Liver (tissue), 10 donors: ENCODE measurements at places on chromosomes 5 and 9. TPM values are rescaled to one million over a fixed set of nuclear protein-coding genes. Genes with fewer than 3 reads are reported as not detected.

- DNase-seq, result no peak
These were observed 421.9 kb downstream of the CDH10 start for GRCh38 chr5:24222876-24223275.

- DNase-seq, result no peak
These were observed 51.0 kb downstream of the FER start for GRCh38 chr5:108798513-108799265.

DNA sequence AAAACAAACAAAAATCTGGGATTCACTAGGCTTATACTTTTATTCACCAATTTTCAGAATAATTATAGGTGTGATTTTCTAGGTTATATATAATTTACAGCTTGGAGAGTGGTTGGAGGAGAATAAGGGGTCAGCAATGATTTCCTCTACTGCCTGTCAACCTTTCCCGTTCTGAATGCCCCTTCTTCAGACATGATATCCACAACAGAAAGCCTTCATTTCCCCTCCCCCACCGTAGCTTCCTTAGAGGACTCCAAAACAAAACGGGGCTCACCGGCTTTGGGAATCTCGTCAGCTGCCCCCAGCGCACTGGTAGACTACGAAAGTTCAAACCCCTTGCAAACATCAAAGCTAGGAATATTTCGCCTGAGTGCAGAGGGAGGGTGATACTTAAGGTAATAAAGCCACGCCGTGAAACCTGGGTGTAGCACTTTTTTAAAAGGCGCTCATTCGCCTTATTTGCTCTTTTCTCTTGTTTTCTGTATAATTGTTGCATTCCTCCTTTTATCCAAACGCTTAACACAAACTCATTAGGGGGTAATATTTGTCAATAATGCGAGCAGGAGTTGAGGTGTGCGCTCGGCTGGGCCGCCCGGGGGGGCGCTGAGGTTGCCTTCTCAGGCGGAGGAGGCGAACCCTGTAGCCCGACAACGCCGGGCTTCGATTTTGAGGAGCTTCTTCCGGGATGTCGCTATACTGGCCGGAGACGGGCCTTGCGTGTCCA lies 2.4 kb downstream of the OTP start:
- DNase-seq, result no peak

- no peak for DNase-seq
These were observed 83.8 kb upstream of the IL6ST start for GRCh38 chr5:56078278-56079156.

GRCh38 chr5:32462618-32463017 lies 18.1 kb upstream of the ZFR start:
- no peak for DNase-seq

DNA sequence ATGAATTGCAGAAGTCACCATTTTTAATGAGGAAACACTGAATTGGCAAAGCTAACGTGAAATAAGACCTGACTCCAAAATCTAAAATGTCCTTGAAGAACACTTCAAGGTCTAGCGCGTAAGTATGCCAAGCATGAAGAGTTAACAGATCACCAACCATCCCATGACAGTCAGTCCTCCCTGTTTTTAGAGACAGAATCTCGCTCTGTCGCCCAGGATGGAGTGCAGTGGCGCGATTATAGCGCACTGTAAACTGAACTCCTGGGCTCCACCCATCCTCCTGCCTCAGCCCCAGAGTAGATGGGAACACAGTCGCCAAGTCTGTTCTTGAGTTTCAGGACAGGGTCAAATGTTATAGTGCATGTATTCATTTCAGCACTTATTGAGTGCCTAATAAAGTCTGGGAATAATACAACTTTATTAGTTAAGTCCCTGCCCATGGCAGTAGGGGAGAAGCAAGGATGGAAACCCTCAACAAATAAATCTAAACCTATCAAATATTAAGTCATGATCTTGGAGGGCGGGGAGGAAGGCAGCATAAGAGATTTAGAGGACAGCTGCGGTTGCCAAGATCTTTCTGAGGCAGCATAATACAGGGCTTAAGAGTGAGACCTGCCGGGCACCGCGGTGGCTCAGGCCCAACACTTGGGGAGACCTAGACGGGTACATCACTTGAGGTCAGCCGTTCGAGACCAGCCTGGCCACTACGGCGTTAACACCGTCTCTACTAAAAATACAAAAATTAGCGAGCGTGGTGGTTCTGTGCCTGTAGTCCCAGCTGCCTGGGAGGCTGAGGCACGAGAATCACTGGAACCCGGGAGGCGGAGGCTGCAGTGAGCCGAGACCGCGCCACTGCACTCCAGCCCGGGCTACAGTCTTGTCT lies 1.1 kb downstream of the ATPSCKMT start:
- no peak for DNase-seq

GRCh38 chr9:130387905-130388304 lies 56.9 kb upstream of the ASS1 start:
- no peak for DNase-seq

DNA sequence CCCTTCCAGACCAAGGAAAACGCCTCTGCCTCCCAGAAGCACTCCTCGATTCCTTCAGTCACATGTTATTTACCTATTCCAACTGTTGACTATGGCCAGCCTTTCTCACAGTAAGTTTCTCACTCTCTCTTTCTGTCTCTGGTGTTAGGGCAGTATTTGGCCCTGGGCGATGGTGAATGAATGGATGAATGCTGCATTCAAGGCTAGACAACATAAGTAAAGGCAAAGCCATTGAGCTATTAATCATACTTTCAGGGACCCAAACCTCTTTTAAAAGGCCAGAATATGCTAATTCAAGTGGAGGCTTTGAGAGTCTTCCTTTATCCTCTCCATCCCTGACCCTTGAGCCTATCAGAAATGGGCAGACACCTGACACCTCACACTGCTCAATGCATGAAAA lies 78.5 kb downstream of the SEC61B start:
- no peak for DNase-seq

DNA sequence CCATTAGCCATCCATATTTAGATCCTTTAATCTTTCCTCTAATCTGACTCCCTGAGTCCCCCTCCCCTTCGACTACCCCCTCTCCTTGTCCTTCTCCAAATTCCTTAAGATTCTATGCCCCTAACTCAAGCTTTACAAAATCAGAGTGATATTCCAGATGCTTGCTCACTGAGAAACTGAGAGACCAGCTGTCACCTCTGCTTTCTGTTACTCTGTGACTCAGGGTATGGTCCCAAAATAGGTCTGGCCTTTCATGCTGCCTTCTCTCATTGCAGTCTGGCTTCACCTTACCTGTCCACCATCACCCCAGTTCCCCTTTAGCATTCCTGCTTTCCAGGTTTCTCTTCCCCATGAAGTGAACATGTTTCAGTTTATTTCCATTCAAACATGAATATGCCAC lies 383.3 kb upstream of the SLC30A5 start:
- no peak for DNase-seq

DNA sequence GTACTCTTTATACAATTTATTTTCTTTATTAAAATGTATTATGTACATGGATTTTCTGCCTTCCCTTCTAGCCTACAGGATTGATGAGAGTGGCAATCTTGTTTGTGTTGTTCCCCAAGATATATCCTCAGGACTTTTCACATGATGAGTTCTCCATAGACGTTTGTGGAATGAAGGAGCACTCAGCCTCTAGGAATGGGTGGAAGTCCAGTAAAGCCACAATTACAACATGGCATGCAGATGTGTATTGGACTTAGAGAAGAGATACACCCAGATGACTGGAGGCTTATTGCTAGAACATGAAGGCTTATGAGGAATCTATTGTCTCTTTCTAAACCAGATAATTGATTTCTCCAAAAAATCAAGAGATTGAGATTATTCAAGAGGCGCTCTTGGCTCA lies 8.2 kb upstream of the DOCK2 start:
- no peak for DNase-seq

GRCh38 chr9:80117031-80117430 lies 545.3 kb downstream of the TLE4 start:
- no peak for DNase-seq

DBH gene
- polyA plus RNA-seq, result 2.7 TPM

NMUR2 gene
- not detected for polyA plus RNA-seq

SLC6A18 gene
- polyA plus RNA-seq, result not detected

MARCOL gene
- not detected for polyA plus RNA-seq

SNCB gene
- polyA plus RNA-seq, result not detected

GALNT12 gene
- polyA plus RNA-seq, result 0.16 TPM
